ENCODE measurements at places on chromosomes 7 and 10.

GRCh38 chr7:82376739-82377138 is 66.8 kb downstream of the CACNA2D1 start:
- no peak for DNase-seq

DNA sequence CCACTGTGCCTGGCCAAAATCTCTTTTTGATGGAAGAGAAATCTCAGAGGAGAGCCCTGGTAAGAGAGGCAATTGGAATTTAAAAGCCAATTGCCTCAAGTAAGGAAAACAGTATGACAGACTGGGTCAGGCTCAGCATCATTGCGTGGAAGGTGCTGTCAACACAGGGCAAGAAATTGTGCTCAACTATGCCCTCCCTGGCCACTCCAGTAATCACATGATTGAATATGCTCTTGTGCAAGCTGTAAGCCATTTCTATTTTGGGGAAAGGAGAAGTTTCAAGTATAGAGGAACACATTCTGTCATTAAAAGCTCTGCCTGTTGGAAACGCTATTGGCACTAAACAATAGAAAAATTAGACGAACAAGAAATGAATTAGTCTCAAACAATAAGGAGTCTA is 1127.7 kb downstream of the REEP3 start:
- no peak for DNase-seq

DNA sequence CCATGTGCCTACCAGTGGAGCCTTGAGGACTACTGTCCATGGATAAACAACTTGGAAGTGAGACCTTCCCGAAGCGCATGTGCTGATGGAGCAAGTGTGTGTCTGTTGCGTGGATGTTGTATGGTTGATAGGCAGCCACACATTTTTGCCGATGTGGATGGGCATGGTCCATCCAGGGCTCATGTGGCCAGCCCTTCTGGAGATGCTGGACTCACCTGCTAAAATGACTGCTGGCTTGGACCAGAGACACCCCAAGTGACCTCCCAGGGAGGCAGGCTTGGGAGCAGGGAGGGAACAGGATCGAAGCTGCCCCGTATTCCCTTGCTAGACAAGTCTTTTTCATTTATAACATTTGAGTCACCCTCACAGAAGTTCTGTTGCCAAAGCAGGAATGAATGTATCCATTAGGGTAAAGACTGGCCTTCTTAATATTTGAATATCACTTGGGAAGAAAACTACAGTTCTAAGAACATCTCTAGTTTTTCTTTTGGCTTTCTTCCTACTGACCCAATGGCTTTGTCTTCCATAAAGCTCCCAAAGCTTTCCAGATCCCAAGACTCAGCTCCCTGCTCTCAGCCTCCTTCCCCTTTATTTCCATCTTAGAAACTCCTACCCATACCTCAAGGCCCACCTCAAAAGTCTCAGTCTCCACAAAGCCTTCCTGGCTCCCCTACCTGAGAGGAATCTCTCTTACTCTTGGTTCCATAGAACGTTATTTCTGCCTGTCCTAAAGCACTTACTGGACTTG is 3.0 kb downstream of the PTPRE start:
- no peak for DNase-seq

- DNase-seq: no peak
Measured at GRCh38 chr10:89985446-89985845, 284.1 kb downstream of the KIF20B start.

DNA sequence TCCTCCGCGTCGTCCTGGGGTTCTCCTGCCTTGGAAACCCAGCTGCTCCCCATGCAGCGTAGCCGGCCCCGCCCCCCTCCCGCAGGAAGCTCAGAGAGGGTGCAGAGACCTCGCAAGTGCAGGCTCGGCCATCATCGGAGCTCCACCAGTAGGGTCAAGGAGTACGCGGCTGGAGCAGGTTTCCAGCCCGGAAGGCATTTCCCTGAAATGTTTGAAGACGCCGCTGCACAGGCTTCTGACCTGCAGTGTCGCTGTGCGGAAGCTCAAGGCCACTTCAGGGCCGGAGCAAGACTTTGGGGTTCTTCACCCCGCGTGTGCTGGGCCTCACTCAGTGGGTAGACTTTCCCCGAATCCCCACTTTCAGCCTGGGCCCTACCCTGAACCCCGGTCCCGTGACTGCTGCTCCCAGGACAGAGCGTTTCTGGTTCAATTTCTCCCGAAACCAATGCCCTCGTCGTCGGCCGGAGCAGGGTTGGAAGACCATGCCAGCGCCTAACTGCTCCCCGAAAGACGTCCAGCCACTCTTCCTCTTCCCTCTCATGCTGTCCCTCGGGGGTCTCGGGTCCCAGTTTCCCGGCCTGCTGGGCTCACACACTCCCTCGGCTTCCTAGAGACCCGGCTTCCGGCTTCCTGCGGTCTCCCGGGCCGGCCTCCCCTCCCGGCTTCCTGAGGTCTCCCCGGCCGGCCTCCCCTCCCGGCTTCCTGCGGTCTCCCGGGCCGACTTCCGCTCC is 52.1 kb downstream of the INSIG1 start:
- no peak for DNase-seq

DNA sequence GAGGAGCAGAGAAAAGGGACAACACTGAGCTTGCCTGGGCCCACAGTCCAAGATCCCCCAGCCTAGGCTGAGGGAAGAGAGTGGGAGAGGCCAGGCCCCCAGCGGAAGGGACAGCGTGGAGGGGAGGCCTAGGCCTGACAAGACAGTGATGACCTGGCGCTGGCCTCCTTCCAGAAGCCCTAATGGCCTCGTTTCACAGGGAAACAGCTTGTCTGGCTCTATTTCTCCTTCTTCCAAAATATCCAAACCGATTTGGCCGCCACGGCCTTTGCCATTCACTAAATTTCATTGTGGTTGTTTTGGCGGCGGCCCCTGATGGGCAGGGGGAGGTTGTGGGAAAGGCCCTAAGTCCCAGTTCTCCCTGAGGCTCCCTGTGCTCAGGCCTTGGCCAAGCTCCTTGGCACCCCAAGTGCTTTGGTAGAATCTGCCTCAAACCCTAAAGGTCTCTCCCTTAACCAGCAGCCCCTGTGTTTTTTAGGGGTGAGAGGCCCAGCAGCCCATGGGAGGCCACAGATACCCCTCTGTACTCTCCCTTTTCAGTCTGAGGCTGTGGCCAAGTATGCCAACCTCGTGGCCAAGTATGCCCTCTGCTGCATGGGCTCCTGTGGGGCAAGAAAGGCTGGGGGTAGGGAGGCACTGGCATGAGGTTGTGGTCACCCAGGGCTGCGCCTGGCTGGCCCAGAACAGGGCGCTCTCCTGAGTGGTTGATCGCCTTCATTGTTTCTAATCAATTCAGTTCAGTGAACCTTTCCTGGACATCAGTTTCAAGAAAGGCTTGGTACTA is 37.3 kb downstream of the PAX2 start:
- DNase-seq: no peak

DNA sequence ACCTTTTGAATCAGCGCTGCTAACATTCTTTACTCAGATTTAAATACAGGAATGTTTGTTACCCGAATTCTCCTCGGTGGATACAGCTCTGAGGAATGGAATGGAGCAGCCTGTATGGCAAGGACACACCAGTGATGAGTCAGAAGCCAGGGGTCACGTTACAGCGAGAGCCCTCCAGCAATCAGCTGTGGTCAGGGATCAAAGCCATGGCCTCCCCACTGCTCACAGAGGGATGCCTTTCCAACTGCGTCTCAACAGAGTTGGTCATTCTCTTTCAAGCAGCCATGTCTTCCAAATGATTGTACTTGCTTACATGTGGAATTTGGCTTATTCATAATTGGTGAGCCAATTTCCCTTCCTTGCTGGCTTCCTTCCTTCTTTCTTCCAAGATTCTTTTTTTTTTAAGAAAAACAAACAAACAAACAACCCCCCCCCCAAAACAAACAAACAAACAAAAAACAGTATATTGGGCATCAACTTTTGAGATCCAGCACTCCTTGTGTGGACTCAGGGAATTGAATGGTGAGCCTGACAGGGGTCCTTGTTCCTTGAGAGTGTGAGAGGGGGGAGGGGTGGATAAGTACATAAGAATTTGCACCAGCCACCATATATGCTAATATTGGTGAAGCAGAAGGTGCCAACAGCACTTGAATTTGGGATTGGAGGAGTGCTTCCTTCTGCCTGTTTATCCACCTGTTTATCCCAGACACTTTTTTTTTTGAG is 100.2 kb downstream of the ATXN7L1 start:
- DNase-seq: no peak

GRCh38 chr10:102418622-102419268 is at the start of gene PSD:
Gene PSD (minus strand): TSS chr10:102418785. CDS start chr10:102417038, 1,747 bp downstream.
- DNase-seq: no peak

GRCh38 chr10:61163403-61163802 is 219.4 kb upstream of the RHOBTB1 start:
- DNase-seq: no peak
